ENCODE measurements at places on chromosomes 16 and 17. TPM values are rescaled to one million over a fixed set of nuclear protein-coding genes. Genes with fewer than 3 reads are reported as not detected.

TVP23C gene
- total RNA-seq, result 34.5 TPM

DNA sequence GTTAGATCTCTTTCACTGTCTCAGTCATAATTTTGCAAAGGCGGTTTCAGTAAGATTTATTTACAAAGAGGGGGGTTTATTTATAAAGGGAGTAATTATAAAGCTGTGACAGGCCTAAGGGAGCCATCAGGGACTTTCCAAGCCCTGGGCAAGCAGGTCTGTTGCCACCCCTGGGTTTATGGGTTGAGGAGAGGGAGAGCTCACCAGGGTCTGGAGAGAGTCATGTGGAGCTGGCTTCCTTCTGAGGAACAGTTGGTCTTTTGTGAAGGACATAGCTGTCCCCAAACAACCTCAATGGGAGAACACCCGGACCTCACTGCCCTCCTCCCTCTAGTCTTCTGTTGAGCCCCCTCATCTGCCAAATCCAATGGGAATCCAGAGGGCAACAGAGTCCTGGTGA lies 9.8 kb downstream of the ITGAM start:
- DNase-seq, result no peak
- peaks cover 15% of the 10 kb centered on the region for H3K4me1 ChIP-seq
- no peaks in the 10 kb centered on the region for H3K36me3 ChIP-seq
- no peak overlapping the region for H3K27ac ChIP-seq
- H3K4me3 ChIP-seq, result no peak overlapping the region
- no peaks in the 10 kb centered on the region for H3K27me3 ChIP-seq

DNA sequence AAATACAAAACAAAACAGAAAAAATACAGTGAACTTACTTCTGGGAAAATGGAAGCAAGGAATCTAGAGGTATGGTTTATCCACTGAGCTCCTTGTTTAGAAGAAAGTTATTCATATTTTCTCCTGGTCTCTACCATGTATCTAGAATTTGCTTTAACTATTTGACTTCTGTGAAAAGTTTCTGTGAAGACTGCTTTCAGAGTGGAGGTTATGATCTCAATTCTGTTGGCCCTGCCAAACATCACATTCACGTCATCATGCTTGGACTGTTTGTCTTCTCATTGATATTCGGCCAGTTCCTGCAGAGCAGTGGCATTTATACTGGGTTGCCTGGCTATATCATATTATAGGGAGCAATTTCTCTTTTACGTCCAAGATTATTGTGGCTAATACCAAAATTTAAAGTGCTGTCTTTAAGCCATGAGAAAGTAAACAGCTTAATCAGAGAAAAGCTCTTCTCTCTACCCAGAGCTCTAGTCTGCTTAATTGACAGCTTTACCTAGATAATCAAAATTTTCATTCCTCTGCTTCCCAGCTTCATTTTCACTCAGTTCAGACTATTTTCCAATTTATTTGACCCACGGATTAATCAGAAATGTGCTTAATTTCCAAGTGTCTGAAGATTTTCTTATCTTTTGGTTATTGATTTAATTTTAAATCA lies at the start of gene ABCA8:
ABCA8 (minus strand) TSS at position 212 of the 661 bp plus-strand sequence. CDS start 13,358 bp downstream, outside the sequence.
- no peak within 1 kb of the TSS for H3K4me3 ChIP-seq
- H3K27me3 ChIP-seq, result no peaks in the 10 kb centered on the region
- no peak within 1 kb of the TSS for H3K27ac ChIP-seq
- DNase-seq, result no peak
- H3K36me3 ChIP-seq, result no peaks in the 10 kb centered on the region

GRCh38 chr17:61496957-61497653 lies 44.9 kb downstream of the TBX4 start:
- no peak for DNase-seq
- no peak overlapping the region for H3K4me3 ChIP-seq
- no peaks in the 10 kb centered on the region for H3K36me3 ChIP-seq
- no peaks in the 10 kb centered on the region for H3K4me1 ChIP-seq

OR2C1 gene
- total RNA-seq, result not detected

COL1A1 gene
- total RNA-seq, result 1.6 TPM

CTRB1 gene
- not detected for total RNA-seq

CCNF gene
- 4.7 TPM for total RNA-seq

DNA sequence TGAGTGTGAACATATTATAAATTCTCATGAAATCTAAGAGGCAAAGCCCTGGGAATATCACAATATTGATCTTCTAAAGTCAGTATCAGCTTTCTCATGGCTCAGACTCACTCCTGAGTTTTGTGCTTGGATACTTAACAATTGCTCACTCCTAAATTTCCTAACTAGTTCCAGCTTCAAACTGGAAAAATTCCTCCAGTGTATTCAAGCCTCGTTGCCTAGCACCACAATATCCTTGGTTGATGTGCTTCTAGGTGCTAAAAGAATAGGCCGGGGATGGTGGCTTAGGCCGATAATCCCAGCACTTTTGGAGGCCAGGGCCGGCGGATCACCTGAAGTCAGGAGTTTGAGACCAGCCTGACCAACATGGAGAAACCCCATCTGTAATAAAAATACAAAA lies 62.5 kb downstream of the XYLT1 start:
- no peak overlapping the region for H3K27ac ChIP-seq
- no peaks in the 10 kb centered on the region for H3K27me3 ChIP-seq
- no peak for DNase-seq
- no peaks in the 10 kb centered on the region for H3K36me3 ChIP-seq
- H3K4me3 ChIP-seq, result no peak overlapping the region
- peaks cover 7% of the 10 kb centered on the region for H3K4me1 ChIP-seq

DNA sequence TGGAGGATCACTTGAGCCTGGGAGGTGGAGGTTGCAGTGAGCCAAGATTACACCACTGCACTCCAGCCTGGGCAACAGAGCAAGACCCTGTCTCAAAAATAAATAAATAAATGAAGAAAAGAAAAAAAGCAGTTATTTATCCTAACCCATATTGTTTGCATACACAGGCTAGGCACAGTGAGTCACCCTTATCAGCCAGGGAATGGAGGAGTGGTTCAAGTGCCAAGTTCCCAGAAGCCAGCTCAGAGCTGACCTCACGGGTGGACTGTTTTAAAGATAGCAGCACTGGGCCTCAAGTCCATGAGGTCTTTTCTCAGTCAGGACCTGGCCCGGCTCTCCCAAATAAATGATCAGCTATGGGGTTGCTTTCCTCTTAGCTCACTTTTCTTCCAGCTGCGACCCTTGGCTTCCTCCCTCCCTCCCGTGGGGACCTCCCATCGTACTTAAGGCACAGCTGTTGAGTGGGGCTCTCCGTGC lies 22.6 kb upstream of the MGAT5B start:
- no peak overlapping the region for H3K4me3 ChIP-seq
- DNase-seq, result no peak
- peaks cover 12% of the 10 kb centered on the region for H3K4me1 ChIP-seq
- peaks cover 24% of the 10 kb centered on the region for H3K27me3 ChIP-seq

RASL10B gene
- not detected for total RNA-seq

PITPNM3 gene
- 0.50 TPM for total RNA-seq

- H3K4me1 ChIP-seq, result peaks cover 47% of the 10 kb centered on the region
- no peaks in the 10 kb centered on the region for H3K27me3 ChIP-seq
- DNase-seq, result peak; percentile 73
- peaks cover 13% of the 10 kb centered on the region for H3K36me3 ChIP-seq
- H3K4me3 ChIP-seq, result peak within 1 kb of the TSS; percentile 76
These were observed at the start of gene FMNL1 for GRCh38 chr17:45221081-45222013. Gene FMNL1 (plus strand): TSS chr17:45221885. CDS start chr17:45222125, 240 bp downstream.

CDH1 gene
- total RNA-seq, result 0.55 TPM

- H3K36me3 ChIP-seq, result no peaks in the 10 kb centered on the region
- H3K27me3 ChIP-seq, result no peaks in the 10 kb centered on the region
- H3K4me1 ChIP-seq, result no peaks in the 10 kb centered on the region
- no peak for DNase-seq
- no peak overlapping the region for H3K27ac ChIP-seq
- H3K4me3 ChIP-seq, result no peak overlapping the region
These were observed 118.5 kb downstream of the MAF start for GRCh38 chr16:79482011-79482410.

ABCC12 gene
- total RNA-seq, result not detected

GRCh38 chr17:14310605-14311004 lies 9.7 kb downstream of the HS3ST3B1 start:
- no peaks in the 10 kb centered on the region for H3K36me3 ChIP-seq
- no peak overlapping the region for H3K4me3 ChIP-seq
- peaks cover 68% of the 10 kb centered on the region for H3K4me1 ChIP-seq
- no peak for DNase-seq
- no peaks in the 10 kb centered on the region for H3K27me3 ChIP-seq
- H3K27ac ChIP-seq, result no peak overlapping the region

BEAN1 gene
- not detected for total RNA-seq

FOXN1 gene
- not detected for total RNA-seq

GRCh38 chr16:30005341-30006094 lies 5.3 kb downstream of the DOC2A start:
- H3K36me3 ChIP-seq, result peaks cover 4% of the 10 kb centered on the region
- H3K4me3 ChIP-seq, result no peak overlapping the region
- DNase-seq, result peak; percentile 47
- H3K4me1 ChIP-seq, result peaks cover 5% of the 10 kb centered on the region
- peaks cover 6% of the 10 kb centered on the region for H3K27me3 ChIP-seq

- no peaks in the 10 kb centered on the region for H3K27me3 ChIP-seq
- DNase-seq, result no peak
- no peaks in the 10 kb centered on the region for H3K4me1 ChIP-seq
- no peak overlapping the region for H3K27ac ChIP-seq
These were observed 148.8 kb downstream of the ENGASE start for GRCh38 chr17:79223471-79223870.

DNA sequence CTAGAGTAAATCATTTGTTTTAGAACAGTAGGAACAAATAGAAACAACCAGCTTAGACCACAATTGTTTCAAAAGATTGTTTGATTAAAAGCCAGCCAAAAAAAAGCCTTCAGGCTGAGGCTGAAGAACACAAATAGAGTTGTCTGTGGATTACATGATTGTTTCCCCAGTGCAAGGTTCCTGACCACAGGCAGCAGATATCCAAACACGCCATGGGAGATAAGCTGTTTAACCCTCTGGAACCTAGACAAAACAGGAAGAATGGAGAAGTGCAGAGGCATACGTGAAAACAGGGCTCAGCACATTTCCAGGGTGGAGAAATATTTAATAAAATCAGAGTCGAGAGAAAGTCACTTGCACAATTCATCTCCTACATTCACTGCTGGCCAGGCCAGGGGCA lies 21.0 kb downstream of the ATPAF2 start:
- no peaks in the 10 kb centered on the region for H3K27me3 ChIP-seq
- H3K36me3 ChIP-seq, result no peaks in the 10 kb centered on the region

DNA sequence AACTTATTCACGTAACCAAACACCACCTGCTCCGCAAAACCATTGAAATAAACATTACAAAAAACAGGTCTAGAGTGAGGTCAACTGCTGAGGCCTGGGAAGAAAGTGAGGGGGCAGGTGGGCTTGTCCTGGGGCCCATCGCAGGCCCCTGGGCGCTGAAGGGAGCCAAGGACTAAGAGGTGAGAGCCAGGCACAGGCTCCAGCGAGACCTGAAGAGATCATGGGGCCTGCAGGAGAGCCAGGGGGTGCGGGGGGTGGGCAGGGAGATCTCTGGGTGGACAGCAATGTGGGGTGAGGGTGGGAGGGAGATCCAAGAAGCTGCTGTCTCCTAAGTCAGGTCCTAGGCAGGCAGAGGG lies 7.9 kb downstream of the ARHGAP27 start:
- no peak overlapping the region for H3K27ac ChIP-seq
- H3K4me1 ChIP-seq, result peaks cover 11% of the 10 kb centered on the region
- no peaks in the 10 kb centered on the region for H3K36me3 ChIP-seq
- DNase-seq, result no peak
- H3K27me3 ChIP-seq, result no peaks in the 10 kb centered on the region

DNA sequence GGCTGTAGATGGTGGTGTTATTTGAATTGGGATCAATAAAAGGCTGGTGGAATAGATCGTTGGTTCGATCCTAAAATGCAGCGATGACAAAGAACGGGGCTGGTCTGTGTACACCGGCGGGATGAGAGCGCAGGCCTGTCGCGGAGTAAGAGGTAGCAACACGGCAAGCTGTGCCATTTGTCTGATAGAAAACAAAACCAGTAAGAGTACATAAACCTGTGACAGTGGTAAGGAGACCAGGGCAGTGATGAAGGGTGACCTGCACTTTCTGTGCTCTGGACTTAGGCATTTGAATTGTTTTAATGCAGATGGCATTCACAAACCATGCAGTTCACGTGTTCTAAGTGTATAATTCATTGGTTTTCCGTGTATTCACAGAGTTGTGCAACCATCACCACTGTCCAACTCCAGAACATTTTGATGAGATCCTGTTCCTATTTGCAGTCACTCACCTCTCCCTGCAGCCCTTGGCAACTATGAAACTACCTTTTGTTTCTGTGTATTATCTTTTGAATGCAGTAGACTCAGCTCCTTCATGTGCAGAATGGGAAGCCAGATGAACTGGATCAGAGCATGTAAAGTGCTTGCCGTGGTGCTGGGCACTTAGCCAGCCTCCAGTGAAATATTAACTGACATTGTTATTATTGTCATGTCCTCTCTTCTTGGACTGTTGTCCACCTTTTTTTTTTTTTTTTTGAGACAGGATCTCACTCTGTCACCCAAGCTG lies 286.1 kb downstream of the SNX29 start:
- H3K4me1 ChIP-seq, result no peaks in the 10 kb centered on the region
- H3K27me3 ChIP-seq, result no peaks in the 10 kb centered on the region
- H3K36me3 ChIP-seq, result no peaks in the 10 kb centered on the region
- no peak for DNase-seq

DNA sequence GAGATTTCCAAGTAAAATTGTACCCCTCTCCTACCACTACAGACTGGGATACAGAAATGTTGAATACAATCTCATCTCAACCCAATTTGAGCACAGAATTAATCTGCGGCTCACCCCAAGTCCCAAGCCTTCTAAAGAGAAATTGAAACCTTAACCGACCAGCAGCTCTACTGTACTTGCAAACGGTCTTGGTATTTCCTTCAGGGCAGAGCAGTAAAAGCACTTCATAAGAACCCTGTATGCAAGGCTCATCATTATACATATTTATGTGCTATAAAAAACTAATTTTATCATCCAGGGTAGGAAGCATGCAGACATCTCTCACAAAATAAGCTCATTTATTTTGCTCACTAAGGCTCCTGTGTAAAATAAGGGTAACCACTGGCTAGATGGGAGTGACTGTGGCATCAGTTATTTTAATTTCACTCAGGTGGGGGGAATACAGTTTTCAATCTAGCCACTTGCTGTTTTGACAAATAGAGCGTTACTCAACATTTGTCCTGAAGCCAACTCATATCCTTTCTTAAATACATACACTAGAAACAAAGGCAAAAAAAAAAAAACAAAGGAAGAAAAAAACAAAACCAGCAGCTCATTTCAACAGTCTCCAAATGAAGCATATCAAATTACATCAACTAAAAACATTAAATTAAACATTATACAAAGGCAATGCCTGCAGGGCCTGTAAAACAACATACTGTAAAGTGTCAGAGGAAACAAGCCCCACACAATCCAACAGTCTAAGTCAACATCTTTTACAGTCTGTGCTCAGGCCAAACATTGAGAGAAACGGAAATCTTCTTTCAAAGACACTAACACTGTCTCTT lies 65.0 kb downstream of the PARN start:
- H3K36me3 ChIP-seq, result no peaks in the 10 kb centered on the region
- no peak overlapping the region for H3K27ac ChIP-seq
- H3K4me3 ChIP-seq, result no peak overlapping the region
- no peak for DNase-seq
- H3K4me1 ChIP-seq, result no peaks in the 10 kb centered on the region

- DNase-seq, result no peak
- H3K36me3 ChIP-seq, result no peaks in the 10 kb centered on the region
- H3K4me3 ChIP-seq, result no peak overlapping the region
- H3K4me1 ChIP-seq, result no peaks in the 10 kb centered on the region
These were observed 289.4 kb downstream of the ABCC12 start for GRCh38 chr16:47866423-47866822.

Measured in CD4-positive, alpha-beta memory T cell (primary cell).